ENCODE measurements at places on chromosomes 7 and 10.

DNA sequence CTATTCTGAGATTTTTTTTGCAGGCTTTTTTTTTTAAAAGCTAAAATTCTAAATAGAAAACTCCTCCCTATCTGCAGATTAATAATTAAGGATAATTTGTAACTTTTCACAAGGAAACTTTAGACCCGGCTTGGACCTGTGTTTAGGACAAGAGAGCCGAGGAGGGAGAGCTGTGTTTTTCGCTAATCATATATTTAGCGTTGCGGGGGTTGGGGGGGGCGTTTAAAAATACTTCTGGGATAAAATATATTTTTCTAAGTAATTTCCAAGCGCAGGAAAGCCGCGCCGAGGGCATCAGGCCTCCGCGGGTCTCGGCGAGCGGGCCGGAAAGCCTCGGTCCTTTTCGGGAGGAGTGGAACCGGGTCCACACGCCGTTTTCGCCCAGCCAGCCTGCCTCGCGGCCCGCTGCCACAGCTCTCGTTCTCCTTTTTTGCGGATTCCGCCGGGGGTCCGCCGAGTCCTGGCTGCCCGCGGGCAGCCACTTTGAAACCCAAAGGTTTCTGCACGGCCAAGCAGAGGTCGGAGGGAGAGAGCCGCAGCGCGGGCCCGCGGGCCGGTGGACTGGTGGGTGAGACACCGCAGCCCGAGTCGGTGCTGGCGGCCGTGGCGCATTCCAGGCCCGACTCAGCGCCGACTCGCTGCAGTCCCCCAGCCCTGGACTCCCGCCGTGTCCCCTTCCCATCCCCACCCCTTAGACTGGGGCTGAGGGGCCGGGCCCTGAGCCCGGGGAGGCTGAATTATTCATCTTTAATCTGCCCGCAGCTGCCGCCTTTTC is 2.3 kb downstream of the PAX2 start:
- no peak for DNase-seq
- peaks cover 33% of the 10 kb centered on the region for H3K4me1 ChIP-seq
- H3K4me3 ChIP-seq, result peak overlapping the region; percentile 50
- H3K36me3 ChIP-seq, result no peaks in the 10 kb centered on the region

DNA sequence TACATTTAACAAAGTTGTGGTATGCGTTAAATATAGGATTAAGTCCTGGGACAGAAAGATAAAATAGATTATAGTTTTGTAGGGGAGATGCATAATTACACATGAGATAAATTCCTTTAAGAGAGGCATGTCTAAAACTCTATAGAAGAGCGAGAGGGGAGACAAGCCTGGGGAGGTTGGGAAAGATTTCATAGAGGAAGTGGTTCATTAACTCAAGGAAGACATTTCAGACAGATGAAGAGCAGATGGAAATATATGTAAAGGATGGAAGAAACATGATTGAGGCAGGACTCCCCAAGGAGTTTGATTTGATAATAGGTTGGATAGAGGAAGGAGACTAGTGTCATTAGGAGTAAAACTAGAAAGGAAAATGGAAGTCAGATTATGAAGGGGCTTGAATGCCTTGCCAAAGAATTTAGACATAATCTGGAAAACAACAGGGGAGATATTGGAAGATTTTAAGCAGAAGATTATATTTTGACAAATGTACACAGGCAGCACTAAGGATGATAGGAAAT is 96.1 kb downstream of the PHTF2 start:
- no peaks in the 10 kb centered on the region for H3K36me3 ChIP-seq
- H3K4me1 ChIP-seq, result no peaks in the 10 kb centered on the region
- no peak overlapping the region for H3K27ac ChIP-seq
- no peak for DNase-seq
- H3K4me3 ChIP-seq, result no peak overlapping the region
- no peaks in the 10 kb centered on the region for H3K27me3 ChIP-seq

- no peaks in the 10 kb centered on the region for H3K36me3 ChIP-seq
- H3K27ac ChIP-seq, result peak overlapping the region; percentile 83
- H3K4me1 ChIP-seq, result peaks cover 64% of the 10 kb centered on the region
- H3K4me3 ChIP-seq, result peak overlapping the region; percentile 74
Measured at GRCh38 chr7:74480861-74481417, 27.2 kb downstream of the GTF2IRD1 start.

DNA sequence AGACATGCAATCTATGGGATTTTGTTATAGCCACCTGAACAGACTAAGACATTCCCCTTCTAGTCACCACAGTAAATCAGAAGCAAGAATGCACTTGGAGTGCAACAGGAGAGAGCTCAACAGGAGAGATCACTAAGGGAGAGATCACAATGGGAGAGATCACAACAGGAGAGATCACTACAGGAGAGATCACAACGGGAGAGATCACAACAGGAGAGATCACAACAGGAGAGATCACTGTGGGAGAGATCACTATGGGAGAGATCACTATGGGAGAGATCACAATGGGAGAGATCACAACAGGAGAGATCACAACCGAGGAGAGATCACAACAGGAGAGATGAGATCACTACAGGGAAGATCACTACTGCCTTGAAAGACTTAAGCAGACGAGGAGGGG is 238.5 kb upstream of the PITRM1 start:
- no peak for DNase-seq
- no peaks in the 10 kb centered on the region for H3K4me1 ChIP-seq
- no peaks in the 10 kb centered on the region for H3K27me3 ChIP-seq
- no peaks in the 10 kb centered on the region for H3K36me3 ChIP-seq

DNA sequence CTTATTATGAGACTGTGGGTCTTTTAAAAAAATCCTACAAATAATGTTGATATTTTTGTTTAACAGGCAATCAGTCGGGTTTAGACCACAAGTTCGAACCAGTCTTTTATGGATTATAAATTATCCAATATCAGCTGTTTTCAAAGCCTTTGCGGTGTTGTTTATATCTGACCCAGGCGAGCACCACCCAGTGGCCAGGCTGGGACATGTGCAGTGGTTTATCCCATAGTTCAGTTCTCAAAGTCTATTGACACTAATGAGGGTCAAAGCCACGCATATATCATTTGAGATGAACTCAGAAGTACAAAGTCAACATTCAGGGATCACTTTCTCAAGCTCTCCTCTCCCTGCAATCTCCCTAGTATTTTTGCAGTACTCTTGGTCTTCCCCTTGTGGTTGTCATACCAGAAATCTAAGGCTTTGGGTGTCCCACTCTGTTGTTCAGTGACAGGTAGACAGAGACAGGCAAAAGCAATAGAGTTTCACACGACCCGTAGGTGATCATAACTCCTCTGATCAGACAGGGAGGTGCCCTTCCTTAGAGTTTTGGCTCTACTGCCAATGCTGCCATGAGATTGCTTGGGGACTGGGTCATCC is 117.4 kb upstream of the POM121L12 start:
- H3K36me3 ChIP-seq, result no peaks in the 10 kb centered on the region
- no peak overlapping the region for H3K27ac ChIP-seq
- H3K27me3 ChIP-seq, result no peaks in the 10 kb centered on the region
- no peak overlapping the region for H3K4me3 ChIP-seq
- H3K4me1 ChIP-seq, result no peaks in the 10 kb centered on the region

DNA sequence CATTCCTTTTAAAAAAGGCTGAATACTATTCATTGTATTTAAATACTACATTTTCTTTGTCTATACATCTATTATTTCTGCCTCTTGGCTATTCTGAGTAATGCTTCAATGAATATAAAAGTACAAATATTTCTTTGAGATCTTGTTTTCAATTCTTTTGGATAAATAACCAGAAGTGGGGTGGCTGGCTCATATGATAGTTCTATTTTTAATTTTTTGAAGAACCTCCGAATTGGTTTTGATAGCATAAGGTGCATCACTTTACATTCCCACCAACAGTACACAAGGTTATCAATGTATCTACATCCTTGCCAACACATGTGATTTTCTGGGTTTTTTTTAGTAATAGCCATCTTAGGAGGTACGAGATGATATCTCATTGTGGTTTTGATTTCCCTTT is 72.5 kb downstream of the ZNF277 start:
- no peak for DNase-seq
- H3K27me3 ChIP-seq, result no peaks in the 10 kb centered on the region
- no peak overlapping the region for H3K27ac ChIP-seq

DNA sequence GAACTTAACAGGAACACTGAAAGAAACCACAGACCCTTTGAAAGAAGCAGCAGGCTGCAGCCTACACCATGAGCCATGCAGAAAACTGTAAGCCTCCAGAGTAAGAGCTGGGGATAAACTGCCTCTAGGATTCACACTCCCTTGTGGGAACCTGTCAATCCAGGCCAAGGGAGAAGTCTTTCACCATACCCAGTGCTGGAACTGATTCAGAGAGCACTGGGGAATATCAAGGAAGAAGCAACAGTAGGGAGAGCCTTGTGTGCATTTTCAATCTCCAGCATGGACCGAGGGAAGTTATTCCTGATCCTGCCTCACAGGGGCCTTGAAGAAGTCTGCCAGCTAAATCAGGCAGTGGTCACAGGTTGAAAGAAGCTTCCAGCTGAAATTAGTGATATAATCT is 282.2 kb downstream of the AGMO start:
- no peak overlapping the region for H3K27ac ChIP-seq
- no peaks in the 10 kb centered on the region for H3K4me1 ChIP-seq
- H3K27me3 ChIP-seq, result no peaks in the 10 kb centered on the region
- no peaks in the 10 kb centered on the region for H3K36me3 ChIP-seq
- no peak for DNase-seq

DNA sequence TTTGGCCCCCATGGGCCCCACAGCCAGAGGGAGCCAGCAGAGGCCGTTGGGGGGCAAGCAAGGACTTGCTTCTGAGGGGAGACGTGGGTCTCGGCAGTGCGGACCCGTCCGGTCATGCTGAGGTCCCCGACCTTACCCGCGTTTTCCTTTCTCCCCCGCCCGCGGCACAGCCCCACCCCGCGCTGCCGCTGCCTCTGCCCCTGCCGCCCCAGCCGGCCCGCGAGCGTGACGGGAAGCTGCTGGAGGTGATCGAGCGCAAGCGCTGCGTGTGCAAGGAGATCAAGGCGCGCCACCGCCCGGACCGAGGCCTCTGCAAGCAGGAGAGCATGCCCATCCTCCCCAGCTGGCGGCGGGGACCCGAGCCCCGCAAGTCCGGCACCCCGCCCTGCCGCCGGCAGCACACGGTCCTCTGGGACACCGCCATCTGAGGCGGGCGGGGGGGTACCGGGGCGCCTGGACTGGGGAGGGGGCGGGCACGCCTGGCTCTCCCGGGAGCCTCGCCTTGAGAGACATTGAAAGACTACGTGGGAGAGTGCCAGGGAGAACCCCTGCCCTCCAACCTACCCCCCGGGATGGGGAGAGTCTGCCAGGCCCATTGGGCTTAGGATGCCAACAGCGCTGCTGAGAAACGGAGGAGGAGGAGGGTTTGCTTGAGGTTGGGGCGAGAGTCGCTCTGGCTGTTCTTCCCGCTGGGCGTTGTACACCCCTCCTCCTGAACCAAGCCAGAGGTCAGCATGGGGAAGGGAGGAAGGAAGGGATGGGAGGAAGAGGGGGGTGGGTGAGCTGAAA is 9.9 kb downstream of the NYAP1 start:
- H3K4me3 ChIP-seq, result peak overlapping the region; percentile 61
- H3K4me1 ChIP-seq, result no peaks in the 10 kb centered on the region
- DNase-seq, result no peak
- no peaks in the 10 kb centered on the region for H3K27me3 ChIP-seq
- H3K36me3 ChIP-seq, result no peaks in the 10 kb centered on the region

- no peak overlapping the region for H3K27ac ChIP-seq
- no peak for DNase-seq
- H3K4me3 ChIP-seq, result no peak overlapping the region
- H3K36me3 ChIP-seq, result no peaks in the 10 kb centered on the region
Measured at GRCh38 chr7:36203071-36203790, 50.2 kb downstream of the EEPD1 start.

DNA sequence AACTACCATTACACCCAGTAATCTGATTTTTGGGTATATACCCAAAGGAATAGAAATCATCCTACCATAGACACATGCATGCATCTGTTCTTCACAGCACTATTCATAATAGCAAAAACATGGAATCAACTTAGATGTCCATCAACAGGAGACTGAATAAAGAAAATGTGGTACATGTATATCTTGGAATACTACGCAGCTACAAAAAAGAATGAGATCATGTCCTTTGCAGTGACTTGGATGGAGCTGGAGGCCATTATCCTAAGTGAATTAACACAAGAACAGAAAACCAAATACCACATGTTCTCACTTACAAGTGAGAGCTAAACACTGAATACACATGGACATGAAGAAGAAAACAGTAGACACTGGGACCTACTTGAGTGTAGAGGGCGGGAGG is 254.9 kb downstream of the CACNA2D1 start:
- no peak overlapping the region for H3K4me3 ChIP-seq
- no peak overlapping the region for H3K27ac ChIP-seq
- H3K27me3 ChIP-seq, result no peaks in the 10 kb centered on the region
- no peak for DNase-seq
- H3K4me1 ChIP-seq, result no peaks in the 10 kb centered on the region

DNA sequence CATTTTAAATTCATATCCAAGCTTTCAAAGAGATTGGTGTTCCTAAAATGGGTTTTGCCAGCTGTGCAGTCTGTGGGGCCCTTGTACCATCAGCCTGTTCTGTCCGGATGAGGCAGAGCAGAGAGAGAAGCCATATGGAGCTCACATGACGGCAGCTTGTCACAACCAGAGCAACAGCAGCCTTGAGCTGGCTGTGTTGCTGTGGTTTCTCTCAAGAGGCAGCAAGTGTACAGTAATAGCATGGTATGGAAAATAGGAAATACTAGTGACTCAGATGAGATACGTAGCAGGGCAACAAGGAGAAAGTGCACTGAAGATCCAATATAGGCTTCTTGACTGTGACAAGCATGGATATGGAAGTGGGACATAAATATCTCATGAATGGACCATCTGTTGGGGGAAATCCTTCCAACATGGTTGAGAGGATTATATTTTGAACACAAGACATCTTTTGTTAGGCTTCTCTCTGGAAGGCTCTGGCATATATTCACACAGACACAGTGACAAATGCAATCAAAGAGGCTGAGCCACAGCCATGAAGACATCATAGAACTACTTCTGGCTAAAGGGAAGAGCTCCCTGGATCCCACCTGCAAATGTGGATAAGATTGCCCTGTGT is 251.0 kb upstream of the TAC1 start:
- H3K27me3 ChIP-seq, result no peaks in the 10 kb centered on the region
- no peak overlapping the region for H3K4me3 ChIP-seq
- H3K27ac ChIP-seq, result no peak overlapping the region
- no peaks in the 10 kb centered on the region for H3K36me3 ChIP-seq
- no peak for DNase-seq
- no peaks in the 10 kb centered on the region for H3K4me1 ChIP-seq
